ENCODE measurements at places on chromosomes 5 and 9. TPM values are rescaled to one million over a fixed set of nuclear protein-coding genes. Genes with fewer than 3 reads are reported as not detected.

IFNA21 gene
- not detected for total RNA-seq

GRCh38 chr9:89412541-89412940, 85.4 kb downstream of the SEMA4D start:
- DNase-seq: no peak

- peak; percentile 35 for DNase-seq
Observed at GRCh38 chr5:97044052-97044451, 98.4 kb downstream of the LIX1 start.

RNF183 gene
- total RNA-seq: not detected

ZNF879 gene
- 2.5 TPM for total RNA-seq

DNA sequence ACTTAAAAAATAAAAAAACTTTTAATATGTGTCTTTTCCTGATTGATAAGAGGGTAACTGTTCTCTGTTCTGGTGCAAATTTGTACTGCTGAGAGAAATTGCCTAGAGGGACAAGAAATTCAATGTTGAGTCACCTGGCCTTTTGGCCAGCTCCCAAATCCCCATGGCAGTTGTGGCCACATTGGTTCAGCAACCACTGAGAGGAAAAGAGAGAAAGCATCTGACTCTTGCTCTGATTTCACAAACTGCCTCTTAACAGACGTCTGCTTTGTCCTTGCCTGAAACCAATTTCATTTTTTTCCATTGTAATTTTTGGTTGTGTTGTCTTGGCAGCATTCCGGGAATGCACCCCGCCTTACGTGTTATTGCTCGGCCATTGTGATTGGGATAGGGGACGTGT, 42.4 kb downstream of the NTRK2 start:
- DNase-seq: peak; percentile 86

DNA sequence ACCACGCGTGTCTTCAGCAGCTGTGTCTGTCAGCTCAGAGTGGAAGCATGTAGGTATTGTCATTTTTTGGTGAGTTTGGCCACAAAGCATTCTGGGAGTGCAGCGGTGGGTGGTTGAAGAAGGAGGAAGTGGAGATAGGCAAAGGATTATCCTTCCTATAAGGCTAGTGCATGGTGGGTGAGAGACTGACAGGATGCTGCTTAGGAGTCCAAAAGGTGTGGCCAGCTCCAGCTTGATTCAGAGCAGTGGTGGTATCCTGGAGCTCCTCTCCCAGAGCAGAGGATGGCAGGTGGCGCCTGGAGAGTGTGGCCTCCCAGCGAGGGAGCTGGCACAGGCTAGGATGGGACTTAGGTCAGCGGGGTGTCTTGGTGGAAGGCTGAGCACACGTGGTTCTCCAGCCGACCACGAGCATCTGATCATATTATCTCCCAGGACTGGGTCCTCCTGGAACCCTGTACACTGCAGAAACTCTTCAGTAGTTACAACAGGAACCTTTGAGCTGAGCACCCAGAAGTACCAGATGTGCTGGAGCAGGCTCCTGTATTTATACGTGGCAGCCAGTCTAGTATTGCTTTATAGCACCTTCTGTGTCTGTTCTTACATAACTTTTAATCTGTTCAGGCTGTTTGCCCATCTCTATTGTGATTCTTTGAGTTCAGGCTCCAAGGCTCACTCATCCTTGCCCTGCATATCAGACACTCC, 29.6 kb downstream of the MAML1 start:
- DNase-seq: peak; percentile 39

GRCh38 chr5:135133698-135134515, 99.9 kb upstream of the PITX1 start:
- peak; percentile 55 for DNase-seq

DNA sequence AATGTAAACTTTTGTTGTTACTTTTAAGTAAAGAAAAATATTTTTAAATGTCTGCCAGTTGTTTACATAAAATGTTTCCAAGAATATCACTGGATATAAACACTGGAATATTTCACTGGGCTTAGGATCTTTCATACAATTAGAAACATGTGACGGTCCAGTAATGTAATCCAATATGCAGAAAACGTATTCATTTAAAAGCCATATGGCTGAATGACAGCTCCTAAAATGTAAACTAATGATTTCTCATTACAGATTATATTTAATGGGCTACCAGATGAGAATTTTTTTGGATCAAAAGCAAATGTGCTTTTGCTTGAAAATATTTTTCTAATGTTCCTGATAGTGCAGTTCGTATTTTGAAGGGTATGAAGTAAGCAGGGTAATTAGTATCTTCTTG, 124.3 kb downstream of the TTC39B start:
- no peak for DNase-seq

OXCT1 gene
- total RNA-seq: 31.8 TPM

GRCh38 chr5:67211926-67212325, 15.3 kb upstream of the CD180 start:
- peak; percentile 82 for DNase-seq

WDR31 gene
- 0.39 TPM for total RNA-seq

DNA sequence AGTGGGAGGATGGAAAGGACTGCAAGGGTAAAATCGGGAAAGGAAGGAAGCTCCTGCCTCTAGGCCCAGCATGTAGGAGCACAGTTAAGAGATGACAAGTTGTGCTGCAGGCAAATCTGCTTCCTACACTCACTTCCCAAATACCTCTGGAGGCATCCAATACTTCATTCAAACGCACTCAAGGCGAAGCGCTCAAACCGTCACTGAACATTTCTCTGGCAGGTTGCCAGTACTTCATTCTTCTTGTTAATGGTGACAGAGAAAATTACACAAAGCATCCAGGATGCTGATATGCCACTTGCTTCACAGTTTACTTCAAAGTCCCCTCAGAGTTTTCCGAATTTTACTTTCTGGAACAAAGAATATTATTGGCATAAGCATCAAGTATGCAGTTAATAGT, 59.8 kb downstream of the NREP start:
- peak; percentile 66 for DNase-seq

DNA sequence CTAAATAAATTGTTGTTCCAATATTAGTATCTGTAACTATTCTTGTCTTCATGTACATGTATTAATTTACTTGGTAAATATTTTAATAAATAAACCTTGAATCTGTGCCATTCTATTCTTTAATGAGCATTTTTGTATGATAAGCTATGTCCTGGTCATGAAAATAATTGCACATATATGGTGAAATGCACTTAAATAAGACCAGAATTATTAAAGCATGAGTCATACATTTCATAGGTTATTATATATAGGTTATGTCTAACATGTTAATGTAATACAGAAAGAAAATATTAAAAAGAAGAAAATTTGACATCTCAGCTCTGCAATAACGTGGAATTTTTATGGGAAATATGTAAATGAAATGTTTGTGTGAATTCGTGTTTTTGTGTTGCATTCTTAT, 1168.1 kb downstream of the TAF11L14 start:
- no peak for DNase-seq

DNA sequence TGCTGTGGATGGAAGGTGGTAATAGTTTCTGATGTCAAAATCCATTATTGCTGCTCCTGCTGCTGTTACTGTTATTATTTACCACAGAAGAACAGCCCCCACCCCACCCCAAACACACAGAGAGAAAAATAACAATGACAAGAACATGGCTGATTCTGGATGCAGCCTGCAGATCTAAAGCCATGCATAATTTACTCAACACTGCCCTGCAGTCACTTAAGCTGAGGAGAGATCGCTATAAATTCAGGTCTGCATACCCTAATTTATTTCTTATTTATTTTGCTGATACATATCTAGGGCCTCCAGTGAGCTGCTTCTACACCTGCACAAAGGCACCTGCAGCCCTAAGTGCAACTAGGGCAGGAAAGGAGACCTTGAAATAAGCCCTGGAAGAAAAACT, 132.0 kb downstream of the TRIM32 start:
- DNase-seq: no peak

ZMAT2 gene
- 45.5 TPM for total RNA-seq

DNA sequence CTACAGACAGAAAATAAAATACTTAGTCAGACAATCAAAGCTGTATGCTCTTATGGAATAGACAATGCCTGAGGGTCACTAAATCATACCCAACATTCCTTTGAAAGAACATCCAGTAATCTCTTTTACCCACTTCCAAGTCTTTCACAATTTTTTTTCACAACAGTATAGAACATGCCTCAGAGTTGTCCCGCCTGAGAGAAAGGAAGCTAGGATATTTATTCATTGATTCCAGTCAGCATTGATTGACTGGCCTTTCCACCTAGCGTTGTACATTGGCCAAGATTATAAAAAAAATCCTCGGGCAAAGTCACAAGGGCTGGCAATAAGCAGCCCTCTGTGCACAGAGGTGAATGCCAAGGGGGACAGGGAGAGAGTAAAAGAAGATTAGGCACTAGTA, 318.1 kb upstream of the PIK3R1 start:
- peak; percentile 32 for DNase-seq

All from RPMI7951 (cell line).